NCI-H510A treated with DMSO at 0.1 percent for 48 hours (cell line): ENCODE measurements at places on chromosomes 3 and 15.
A peak's percentile ranks its signal among the peaks of the same experiment; 100 is the strongest.

GRCh38 chr15:43931790-43932435 lies 105.1 kb downstream of the WDR76 start:
- DNase-seq, result no peak

GRCh38 chr3:175670557-175670956 lies 811.4 kb downstream of the NAALADL2 start:
- DNase-seq, result no peak

DNA sequence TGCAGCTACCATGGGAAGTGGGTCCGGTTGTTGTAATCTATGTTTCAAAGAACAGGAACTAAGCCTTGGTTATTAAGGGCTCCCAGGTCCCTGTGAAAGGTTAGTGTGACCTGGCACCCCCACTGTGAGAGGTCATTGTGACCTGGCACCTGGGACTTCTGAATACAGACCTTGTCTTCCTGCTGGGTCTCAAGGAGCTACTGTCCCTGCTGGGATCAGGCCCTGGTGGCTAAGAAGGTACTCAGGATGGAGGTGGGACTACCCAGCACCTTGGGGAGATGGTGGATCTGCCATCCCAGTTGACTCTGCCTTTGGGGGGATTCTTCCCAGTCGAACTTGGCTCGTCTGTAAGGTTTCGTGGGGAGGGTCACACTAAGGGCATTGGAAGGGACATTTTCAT lies 10.3 kb upstream of the SLCO2A1 start:
- DNase-seq, result no peak

GRCh38 chr3:8766148-8766547 lies 3.3 kb downstream of the OXTR start:
- no peak for DNase-seq

DNA sequence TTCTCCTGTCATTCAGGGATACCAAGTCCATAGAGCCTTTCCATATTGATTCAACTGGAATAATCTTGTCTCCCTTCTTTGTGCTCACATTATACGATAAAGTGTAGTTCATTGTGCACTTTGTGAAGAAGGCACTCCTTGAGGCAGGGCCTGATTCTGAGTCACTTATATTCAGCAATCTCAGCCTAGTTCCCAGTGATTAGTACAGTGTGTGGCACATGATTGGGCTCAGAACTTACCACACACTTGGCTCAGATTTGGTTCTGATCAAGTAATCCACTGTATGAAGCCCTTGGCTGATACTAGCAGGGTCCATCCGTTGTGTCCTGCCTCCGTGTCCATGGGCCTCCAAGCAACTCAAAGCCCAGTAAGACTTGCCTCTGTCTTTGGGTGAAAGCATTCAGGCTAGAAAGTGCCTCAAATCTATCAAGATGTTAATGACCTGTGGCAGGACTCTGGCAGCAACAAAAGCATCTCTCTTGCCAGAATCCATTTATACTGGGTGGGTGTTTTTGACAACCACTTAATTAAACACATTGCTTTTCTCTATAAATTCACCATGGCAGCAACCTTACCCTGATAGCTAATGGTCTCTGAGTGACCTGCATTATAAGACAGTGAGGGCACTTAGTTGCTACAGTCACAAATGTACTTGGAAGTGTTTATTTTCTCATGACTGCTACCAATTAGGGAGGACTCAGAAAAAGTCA lies 51.3 kb downstream of the TPRG1 start:
- DNase-seq, result no peak

DNA sequence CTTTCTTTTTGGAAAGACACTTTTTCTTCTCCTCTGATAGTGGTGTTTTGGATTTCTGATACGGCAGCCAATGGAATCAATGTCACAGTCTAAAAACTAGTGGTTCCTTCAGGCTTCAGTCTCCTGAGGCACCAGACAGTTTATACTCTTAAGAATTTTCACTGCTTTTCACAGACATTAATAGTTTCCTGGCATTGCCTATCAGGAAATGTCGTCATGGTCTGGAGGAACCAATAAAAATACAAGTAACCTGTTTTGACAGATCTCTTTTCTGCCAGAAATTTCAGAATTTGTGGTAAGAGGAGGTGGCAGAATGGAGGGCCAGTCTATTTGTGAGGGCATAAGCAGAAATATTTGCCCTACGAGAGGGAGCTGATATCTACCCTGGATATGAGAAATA lies 44.8 kb downstream of the FILIP1L start:
- no peak for DNase-seq

- DNase-seq, result no peak
These were observed 252.5 kb downstream of the ISL2 start for GRCh38 chr15:76588811-76589747.

GRCh38 chr3:36677331-36678007 lies 86.9 kb downstream of the DCLK3 start:
- no peak for DNase-seq

- peak; percentile 13 for DNase-seq
These were observed 23.7 kb downstream of the CFAP92 start for GRCh38 chr3:128969993-128970739.

- DNase-seq, result no peak
These were observed 47.5 kb downstream of the CFAP92 start for GRCh38 chr3:128946411-128946810.

- DNase-seq, result no peak
These were observed 703 bp upstream of the LSAMP start for GRCh38 chr3:116445990-116446389.

DNA sequence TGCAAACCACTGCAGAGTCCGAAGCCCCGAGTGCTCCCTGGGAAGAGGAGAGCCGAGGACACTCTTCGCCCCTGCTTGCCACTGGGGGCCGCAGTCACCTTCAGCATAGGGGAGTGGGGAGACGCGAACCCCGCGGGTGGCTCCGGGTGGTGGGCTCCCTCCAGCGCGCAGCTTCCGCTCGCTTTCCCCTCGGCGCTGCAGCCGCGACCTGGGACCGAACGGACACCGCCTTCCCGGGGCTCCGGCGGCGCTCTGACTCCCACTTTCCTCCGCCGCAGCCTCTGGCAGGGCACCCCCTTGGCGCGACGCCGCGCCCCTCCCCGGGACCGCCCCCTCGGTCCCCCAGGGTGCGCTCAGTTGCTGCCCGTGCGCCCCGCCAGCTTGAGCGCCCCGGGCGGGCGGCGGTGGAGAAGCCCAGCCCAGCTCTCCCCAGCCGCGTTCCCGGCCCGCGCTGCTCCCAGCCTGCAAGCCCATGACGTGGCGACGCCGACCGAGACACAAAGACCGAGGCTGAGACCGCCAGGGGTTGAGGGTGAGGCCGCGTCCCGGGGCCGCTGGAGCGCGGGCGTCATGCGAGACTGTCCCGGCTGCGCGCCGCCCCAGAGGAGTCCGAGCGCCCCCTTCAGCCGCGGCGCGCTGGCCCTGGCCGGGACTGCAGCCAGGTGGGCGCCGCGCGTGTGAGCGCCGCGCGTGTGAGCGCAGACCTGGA lies at the start of gene MINAR1:
MINAR1 (plus strand) TSS at position 701 of the 709 bp plus-strand sequence. CDS start 23,812 bp downstream, outside the sequence.
- no peak for DNase-seq

GRCh38 chr3:17631609-17632008 lies 110.8 kb downstream of the TBC1D5 start:
- DNase-seq, result no peak

GRCh38 chr3:149015393-149015792 lies 24.1 kb downstream of the GYG1 start:
- no peak for DNase-seq

DNA sequence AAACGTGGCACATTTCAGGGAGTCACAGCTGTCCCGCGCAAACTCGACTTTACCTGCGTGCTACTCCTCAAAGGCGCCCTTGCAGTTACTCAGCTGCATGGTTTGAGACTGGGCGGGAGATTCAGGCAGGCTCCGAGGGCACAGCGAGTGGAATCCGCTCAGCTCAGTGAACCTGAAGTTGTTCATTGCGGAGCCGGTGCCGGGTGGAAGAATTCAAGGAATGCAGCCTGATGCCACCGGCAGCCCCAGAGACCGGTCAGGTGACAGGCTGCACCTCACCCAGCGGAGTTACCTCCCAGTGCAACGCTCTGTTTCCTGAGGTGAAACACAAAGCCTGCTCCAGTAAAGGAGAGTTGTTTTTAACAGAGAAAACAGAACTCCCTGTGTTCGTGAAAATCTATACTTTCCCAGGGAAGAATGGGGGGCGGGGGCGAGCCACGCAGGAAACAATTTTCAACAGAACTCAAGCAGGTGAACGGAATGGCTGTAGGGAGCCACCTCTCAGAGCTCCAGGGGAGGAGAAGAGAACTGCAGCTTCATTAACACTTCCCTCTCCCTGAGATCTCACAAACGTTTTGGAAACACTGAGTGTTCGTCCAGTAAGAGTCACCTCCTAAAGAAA lies 3.8 kb downstream of the VEPH1 start:
- DNase-seq, result peak; percentile 35

- no peak for DNase-seq
These were observed 142.3 kb upstream of the TPM1 start for GRCh38 chr15:62900071-62900802.

DNA sequence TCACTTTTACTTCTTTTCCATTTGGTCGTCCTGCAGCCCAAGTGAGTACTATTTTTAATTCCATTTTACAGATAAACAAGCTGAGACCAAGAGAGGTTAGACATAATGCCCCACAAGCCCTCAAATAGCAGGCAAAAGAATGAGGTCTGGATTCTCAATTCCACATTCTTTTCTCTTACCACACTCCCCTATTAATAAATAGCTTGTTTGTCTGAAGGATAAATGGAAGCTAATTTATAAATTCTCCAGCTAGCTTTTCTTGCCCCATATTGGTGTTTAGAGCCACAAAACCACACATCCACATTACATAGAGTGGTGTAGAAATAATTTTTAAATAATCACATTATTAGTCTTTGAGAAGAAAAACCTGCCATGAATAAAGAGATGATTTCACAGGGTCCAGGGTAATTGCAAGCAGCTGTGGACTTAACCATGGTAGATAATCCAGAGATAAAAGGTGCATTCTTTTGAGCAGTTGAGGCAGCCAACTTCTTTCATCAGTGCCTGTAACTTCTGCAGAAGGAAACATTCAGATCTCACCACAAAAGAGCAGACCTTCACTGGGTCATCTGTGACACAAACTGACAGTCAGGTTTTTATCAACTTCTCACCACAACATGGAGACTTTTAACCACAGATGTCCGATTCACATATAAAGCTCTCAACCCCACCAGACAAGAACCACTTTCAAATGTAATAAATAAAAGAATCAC lies 313.4 kb upstream of the STT3B start:
- no peak for DNase-seq

DNA sequence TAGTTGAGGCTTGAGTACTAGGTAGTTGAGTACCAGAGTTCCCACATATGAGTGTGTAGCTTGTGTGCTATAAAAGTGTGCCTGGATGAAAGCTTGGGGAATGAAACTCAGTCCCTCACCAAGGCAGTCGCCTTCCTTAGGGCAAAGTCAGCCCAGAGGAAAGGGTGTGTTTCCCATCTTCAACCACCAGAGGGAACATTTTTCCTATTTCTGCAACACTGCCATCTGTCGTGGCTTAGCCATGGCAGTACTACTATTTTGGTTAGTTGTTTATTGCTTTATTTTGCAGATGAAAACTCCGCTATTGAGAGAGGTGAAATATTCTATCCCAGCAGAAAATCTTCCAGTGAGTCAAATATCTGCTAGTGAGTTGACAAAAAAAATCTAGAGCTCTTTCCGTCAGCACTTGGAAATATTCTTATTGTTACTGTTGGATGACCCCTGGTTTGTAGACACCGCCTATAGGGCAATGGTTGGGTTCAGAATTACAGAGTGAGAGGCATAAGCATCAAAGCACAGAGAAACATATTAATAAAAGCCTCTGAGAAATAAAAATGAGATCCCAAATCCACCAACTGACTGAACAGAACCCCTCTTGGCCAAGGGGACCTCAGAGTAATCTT lies 239.9 kb downstream of the CPNE4 start:
- DNase-seq, result peak; percentile 47

- DNase-seq, result no peak
These were observed 392.4 kb upstream of the ALCAM start for GRCh38 chr3:104974316-104974715.

- no peak for DNase-seq
These were observed 497.2 kb downstream of the IGSF11 start for GRCh38 chr3:118537454-118537853.

DNA sequence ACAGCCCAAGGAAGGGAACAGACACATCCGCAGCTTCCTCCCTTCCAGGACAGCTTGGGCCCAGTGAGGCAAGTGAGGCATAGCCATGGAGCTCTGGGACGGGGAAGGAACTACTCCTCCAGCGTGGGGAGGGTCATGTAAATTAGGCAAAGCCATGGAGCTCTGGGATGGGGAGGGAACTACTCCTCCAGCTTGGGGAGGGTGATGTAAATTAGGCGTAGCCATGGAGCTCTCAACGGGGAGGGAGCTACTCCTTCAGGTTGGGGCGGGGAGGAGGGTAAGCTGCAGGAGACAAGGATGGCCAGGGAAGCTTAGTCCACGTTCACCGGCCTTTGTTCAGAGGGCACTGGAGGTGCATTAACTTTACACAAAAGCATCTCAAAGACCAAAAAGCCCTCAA lies 21.1 kb upstream of the BDH1 start:
- no peak for DNase-seq

DNA sequence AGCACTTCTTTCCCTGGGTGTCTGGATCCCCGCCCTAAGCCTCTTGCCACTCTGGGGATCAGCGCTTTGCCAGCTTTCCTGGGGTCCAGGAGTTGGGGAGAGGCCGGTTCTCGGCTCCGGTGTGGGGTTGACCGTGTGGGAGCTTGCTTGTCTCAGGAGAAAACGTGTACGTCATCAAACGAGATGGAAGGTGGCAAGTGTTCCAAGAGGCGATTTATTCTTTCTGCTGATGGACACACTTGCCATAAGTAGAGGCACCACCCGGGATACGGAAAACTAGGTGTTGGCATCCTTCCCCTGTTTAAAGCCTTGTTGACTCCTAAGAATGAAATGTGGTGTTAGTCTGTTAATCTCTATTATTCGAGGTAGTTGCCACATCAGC lies 295 bp downstream of the ZWILCH start:
- peak; percentile 45 for DNase-seq

DNA sequence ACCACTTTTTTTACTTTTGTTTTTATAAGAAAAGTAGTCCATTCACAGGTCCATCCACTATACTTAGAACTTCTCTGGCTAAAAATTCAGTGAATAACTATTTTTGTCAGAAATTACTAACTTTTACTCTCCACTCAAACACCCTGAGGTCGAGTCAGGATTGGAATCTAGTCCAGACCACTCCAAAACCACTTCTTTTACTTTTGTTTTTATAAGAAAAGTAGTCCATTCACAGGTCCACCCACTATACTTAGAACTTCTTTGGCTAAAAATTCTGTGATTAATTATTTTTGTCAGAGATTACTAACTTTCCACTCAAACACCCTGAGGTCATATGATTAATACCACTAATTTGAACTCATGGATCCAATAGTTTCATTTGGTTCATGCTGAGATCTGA lies 239.4 kb downstream of the RORA start:
- no peak for DNase-seq

DNA sequence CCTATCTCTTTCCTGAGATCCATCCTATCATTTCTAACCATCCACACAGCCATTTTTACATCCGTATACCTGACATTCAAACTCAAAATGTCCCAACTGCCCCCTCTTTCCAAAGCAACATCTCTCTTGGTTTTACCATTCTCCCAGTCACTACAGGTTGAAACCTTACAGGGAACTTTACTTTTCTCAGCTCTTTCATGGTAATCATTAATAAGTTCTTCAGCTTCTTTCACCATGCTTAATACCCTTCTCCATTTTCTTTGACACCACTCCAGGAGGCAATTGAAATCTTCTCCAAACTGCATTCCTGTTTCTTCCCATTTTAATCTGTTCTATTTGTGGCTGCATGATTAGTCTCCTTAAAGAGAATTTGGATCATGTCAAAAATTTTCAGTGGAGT lies 352.5 kb downstream of the GAP43 start:
- DNase-seq, result no peak

GRCh38 chr15:101692801-101693598 lies 31.3 kb downstream of the TARS3 start:
- no peak for DNase-seq

GRCh38 chr3:122233101-122233952 lies 49.9 kb downstream of the CASR start:
- no peak for DNase-seq
